ENCODE measurements at places on chromosomes 12 and 14.

DNA sequence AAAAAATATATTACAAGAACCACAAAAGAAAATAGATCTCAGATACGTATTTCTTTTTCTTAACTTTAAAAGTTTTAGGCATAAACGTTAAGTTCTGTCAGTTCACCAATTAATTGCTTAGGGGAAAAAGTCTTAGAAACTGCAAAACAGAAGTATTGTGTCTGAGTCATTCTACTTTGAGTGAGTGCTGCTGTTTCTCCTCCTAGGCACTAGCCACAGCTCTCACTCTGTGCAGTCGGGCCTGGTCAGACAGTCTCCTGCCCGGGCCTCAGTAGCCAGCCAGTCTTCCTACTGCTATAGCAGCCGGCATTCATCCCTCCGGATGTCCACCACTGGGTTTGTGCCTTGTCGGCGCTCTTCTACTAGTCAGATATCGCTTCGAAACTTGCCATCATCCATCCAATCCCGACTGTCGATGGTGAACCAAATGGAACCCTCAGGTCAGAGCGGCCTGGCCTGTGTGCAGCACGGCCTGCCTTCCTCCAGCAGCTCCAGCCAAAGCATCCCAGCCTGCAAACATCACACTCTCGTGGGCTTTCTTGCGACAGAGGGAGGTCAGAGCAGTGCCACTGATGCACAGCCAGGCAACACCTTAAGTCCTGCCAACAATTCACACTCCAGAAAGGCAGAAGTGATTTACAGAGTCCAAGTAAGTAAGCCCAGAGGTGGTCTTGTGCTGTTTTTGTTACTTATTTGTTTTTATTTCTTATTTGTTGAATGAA lies 201.3 kb downstream of the PCNX1 start:
- no peak for DNase-seq

DNA sequence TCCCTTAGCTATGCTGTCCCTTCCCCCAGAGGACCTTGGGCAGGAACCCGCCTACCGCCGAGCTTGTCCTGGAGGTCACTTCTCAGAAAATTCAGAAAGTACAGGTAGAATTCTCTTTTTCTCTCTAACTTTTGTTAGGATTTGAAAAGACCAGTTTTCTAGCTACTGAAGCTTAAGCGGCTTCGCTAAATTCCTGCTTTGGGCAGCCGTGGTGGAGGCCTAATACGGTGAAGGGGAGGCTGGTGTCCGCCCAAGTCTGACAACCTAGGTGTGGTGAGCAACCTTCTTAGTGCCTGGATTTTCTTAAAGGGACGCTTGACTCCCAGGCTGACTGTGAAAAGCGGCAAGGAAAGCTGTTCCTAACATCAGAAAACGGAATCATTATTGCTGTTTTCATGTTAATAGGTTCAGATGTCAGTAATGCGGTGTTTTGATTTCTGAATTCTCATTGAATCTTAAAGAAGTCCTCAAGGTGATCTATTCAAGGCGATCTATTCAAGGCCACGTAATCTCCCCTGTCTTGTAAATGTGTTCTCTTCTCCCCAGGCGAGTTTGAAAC lies 835 bp downstream of the FGD4 start:
- DNase-seq: no peak

- DNase-seq: no peak
These were observed 2.6 kb upstream of the SLC11A2 start for GRCh38 chr12:51028813-51029150.

GRCh38 chr12:40325349-40325960 lies 100.7 kb downstream of the LRRK2 start:
- DNase-seq: peak; percentile 34

- no peak for DNase-seq
These were observed 32.5 kb upstream of the PLEKHG6 start for GRCh38 chr12:6277982-6278438.

GRCh38 chr12:47377414-47378221 lies 297.9 kb upstream of the AMIGO2 start:
- no peak for DNase-seq

DNA sequence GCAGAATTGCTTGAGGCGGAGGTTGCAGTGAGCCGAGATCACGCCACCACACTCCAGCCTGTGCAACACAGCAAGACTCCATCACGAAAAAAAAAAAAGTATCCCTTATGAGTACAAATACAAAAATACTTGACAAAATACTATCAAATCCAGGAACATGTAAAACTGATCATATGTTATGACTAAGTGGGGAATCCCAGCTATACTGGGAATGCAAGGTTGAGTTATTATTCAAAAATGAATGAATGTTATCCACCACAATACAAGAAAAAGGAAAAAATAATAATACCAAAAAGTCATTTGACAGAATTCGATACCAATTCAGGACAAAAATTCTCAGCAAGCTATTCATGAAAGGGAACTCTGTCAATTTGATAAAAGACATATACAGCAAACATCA lies 32.6 kb downstream of the MOK start:
- no peak for DNase-seq

- no peak for DNase-seq
These were observed 24.9 kb downstream of the SNRNP35 start for GRCh38 chr12:123482876-123483275.

- DNase-seq: no peak
These were observed 28.5 kb upstream of the KRR1 start for GRCh38 chr12:75539889-75540288.

- no peak for DNase-seq
These were observed 869.2 kb downstream of the TMEM121 start for GRCh38 chr14:106395456-106396050.

DNA sequence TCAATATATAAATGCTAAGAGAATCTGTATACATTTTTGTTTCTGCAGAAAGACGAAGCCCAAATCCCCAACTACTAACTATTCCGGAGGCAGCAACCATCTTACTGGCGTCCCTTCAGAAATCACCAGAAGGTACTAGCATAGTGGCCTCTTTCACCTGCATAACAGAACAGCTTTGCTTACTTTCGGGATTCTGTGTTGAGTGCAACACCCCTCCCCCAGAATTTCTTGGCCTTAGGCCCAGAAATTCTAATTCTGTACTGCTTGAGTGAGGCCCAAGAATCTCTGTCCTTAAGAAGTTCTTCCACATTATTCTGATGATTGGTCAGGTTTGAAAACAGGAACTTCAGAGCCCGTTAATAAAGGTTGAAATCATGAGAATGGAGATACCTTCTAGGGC lies 2.9 kb downstream of the SPX start:
- DNase-seq: peak; percentile 9

DNA sequence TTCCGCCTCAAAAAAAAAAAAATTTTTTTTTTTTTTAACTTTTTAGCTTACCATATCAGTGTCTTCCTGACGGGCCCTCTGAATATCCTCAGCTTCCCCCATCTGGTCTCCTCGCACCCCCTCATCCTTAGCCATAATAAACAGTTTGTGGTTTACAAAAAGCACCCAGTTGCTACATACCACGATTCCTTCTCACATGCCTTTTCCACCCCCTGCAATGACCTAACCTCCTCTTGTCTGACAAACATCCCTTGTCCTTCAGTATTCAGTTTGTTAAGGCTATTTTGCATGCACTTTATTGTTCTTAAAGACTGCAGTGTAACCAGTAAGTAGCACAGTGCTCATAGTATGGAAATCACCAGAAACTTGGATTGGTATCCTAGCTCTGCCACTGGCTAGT lies 88.5 kb downstream of the PPM1H start:
- DNase-seq: no peak

GRCh38 chr12:128408669-128409068 lies 141.7 kb downstream of the TMEM132C start:
- no peak for DNase-seq

- no peak for DNase-seq
These were observed 208.0 kb downstream of the SLC41A2 start for GRCh38 chr12:104750061-104750460.

DNA sequence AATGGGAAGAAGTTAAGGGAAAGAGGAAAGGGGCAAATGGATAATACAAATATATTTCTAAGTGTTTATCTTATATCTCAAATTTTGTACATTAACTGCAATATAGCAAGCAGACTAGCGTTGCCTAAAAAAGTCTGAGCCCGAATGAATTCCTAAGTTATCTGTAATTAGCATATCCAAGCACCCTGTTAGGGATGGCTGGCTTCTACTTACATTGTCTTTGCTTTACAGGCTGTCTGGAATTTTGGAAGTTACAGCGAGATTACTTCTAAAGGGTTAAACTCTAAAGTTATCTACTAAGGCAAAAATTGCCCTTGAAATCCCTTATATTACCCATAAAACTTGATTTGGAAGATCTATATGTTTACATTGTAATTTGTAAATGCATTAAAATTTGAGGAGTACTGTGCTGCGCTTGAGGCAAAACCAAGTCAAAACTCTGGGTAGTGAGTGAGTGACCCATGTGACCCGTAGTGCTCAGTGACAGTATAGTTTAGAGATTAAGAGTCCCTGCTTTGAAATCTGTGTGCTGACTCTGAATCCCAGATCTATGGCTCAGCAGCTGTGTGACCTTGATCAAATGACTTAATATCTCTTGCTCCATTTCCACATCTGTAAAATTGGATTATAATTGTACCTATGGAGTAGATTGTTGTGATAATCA lies 17.3 kb upstream of the LIN7A start:
- DNase-seq: no peak

DNA sequence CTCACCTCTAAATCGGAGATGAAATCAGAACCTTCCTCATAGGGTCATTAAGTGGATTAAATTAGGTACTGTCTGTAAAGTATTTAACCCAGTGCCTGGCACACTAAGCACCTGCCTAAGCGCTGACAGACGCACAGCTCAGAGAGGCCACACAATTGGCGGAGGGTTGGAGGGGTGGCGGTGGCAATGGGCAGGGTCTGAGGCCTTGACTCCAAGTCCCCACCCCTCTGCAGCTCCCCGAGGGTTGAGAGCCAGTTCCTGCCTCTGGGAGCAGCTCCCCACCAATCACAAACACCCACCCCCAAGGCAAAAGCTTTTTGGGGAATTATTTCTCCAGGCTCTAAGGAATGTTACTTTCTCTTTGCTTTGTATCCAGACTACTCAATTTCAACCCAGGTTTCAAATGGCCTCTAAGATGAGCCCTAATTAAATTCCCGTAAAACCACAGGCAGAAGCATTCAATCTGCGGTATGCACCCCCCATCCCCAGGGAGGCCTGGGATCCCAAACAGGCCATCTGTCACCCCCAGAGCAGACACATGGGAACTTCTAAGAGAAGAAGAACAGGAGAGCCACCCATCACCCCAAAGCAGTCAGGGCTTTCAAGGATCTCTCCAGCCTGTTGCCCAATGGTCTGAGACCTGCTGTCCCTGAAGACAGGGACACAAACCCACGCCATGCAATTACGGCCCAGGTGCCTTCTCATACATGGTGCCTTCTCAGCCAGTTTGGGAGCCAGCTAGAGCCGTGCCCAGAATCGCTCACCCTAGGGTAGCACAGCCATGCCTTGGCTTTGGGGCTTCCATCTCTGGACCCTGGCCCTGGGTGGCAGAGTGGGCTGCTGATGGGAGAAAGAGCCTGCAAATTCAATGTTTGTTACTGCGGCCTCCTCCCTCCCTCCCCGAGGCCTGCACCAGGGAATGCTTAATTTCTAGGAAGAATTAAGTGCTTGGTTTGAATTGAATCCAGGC lies 66.1 kb downstream of the CHGA start:
- no peak for DNase-seq

DNA sequence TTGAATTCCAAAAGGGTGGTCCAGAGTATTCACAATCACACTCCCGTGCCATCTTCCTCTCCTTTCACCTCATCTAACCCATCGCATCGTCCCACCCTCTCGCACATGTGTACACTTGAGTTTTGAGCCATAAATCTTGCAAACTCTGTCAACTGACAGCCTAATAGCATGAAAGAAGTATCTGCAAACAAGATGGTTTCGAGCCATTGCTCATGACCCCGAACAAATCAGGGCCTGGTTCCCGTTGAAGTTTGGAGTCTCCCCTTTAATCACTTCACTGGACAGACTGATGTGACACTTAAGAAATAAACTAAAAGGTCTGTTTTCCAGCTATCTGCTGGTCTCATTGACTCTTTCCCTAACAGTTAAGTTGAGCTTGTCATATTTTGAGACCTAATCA lies 223.6 kb upstream of the SOX5 start:
- no peak for DNase-seq

DNA sequence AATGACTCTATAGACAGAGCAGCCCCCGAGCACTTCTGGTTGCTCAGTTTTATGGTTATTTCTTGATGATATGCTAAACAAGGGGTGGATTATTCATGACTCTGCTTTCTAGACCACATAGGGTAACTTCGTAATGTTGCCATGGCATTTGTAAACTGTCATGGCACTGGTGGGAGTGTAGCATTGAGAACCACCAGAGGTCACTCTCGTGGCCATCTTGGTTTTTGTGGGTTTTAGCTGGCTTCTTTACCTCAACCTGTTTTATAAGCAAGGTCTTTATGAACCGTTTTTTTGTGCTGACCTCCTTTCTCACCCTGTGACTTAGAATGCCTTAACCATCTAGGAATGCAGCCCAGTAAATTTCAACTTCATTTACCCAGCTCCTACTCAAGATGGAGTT lies 1036.2 kb upstream of the FLRT2 start:
- no peak for DNase-seq

DNA sequence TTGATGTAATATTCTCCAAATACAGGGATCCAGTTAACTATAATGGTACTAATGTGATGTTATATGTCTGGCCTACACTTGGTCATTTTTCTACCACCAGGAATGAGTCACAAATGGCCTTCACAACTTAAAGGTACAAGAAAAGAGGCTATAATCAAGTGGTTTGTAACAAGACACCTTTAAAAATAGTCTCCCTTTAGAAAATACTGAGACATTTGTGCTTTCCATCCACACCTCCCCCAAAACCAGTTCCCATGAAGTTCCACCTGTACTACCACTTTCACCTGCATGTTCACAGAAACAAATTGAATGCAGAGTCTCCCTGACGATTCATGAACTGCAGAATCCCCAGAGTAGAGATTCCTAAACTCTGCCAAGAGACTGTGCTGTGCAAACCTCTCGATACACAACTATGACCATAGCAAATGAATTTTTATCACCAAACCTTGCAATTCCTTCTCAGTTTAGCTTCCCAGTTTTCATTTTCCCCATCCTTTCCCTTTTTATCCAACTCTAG lies 6.0 kb downstream of the BTG1 start:
- no peak for DNase-seq

DNA sequence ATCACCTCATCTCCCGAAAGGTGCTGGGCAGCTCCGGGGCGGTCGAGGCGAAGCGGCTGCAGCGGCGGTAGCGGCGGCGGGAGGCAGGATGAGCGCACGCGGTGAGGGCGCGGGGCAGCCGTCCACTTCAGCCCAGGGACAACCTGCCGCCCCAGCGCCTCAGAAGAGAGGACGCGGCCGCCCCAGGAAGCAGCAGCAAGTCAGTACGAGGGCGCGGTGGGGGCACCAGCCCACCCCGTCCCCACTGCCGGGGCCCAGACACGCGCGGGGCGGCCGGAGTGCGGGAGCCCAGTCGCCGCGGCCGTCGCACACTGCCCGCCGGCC lies 862 bp downstream of the HMGA2 start:
- no peak for DNase-seq
